IMR-90 (cell line): ENCODE measurements at places on chromosomes 16 and 17. TPM values are rescaled to one million over a fixed set of nuclear protein-coding genes. Genes with fewer than 3 reads are reported as not detected.

DNA sequence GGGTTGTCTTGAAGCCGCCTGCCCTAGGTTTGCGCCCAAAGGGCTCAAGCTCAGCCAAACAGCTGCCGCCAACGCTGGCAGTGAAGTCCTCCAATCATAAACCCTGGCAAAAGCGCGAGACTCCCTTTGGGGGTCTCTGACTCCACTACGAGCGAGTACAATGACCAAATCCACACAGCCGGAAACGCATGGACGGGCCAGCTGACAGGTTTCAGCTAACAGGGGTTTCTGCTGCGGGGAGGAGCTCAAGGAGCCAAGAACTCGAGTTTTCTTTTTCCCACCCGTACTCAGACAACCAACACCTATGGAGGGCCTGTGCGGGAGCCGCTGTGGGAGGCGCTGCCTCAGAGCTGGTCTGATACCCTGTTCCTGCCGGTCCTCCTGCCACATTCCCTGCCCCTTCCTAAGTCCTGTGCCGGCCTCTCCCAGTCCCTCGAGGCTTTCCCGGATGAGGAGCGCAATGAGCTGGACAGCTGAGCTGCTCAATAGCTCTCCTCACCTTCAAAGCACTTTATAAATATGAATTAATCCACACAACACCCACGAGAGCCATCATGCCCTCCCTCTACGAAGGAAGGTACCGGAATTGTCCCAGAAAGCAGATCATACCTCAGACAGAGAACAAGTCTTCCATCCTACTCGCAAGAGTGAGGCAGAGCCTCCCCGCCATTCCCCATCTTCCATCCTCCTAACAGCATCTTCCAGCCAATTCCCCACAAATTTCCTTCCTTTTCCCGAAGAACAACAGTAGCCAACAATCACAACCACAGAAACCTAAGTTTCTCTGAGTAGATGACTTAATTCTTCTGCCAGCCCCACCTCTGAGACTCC is 6.1 kb downstream of the ABR start:
- no peak for DNase-seq

- DNase-seq: no peak
These were observed 129.7 kb downstream of the LAT start for GRCh38 chr16:29114574-29114973.

GRCh38 chr16:2819939-2820835 is 3.1 kb downstream of the PRSS21 start:
- no peak for DNase-seq

DNA sequence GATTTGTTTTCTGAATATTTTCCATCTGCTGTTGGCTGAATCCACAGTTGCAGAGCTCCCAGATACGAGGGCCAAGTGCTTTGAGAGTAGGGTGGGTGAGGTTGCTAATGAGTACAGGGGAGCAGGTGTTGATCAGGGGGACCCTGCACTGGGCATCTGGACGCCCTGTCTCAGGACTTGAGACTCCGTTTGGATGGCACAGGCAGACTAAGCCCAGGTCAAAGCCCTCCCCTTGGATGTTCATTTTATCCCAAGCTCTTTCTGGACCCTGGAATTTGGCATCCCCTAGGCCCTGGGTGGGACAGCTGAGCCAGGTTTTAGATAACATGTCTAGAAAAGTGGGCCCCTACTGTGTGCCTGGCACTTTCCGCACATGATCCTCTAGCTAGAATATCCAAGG is 12.1 kb downstream of the USP6 start:
- no peak for DNase-seq

DNA sequence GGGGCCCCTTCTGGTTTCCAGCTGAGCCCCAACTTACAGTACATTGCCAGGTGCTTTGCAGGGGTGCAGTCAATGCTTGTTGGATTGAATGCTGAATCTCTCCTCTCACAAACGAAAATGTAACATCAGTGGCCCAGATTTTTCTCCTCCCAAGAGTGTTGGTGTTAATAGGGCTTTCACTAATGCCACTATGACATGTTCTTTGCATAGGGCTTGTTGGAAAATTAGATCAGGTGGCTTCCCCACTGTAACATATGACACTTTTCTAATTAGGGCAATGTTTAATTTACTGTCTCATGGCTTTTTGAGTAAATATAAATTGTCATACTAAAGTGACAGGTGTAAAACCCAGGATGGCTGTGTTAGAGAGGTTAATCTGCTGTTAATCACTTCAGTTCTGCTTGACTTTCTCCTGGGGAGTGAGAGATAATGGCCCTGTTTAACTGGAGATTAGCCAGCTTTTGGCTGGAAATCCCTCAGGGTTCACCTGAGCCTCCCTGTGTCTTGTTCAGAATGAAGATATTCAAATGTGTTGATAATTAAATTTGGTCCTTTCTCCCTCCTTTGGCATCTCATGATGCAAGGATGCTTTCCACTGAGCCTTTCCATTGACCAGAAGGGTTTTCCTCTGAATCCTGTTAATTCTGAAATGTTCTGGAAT is 502.3 kb downstream of the RBFOX1 start:
- no peak for DNase-seq

- peak; percentile 19 for DNase-seq
These were observed 823 bp downstream of the TNRC6C start for GRCh38 chr17:77959126-77959925.

CHMP6 gene
- 5.0 and 7.2 TPM in 2 replicates for total RNA-seq

CCDC200 gene
- total RNA-seq: not detected in 2 replicates

TBX21 gene
- not detected in 2 replicates for total RNA-seq

SLC52A1 gene
- total RNA-seq: not detected in 2 replicates
